ENCODE measurements at places on chromosomes 3 and 15. TPM values are rescaled to one million over a fixed set of nuclear protein-coding genes. Genes with fewer than 3 reads are reported as not detected.

GYG1 gene
- total RNA-seq, result 47.3 TPM

ZDHHC23 gene
- 0.48 TPM for total RNA-seq

CPLX3 gene
- not detected for total RNA-seq

SNX33 gene
- total RNA-seq, result 16.9 TPM

QARS1 gene
- 266 TPM for total RNA-seq

PRSS50 gene
- not detected for total RNA-seq

ACOX2 gene
- total RNA-seq, result 0.10 TPM

WDR49 gene
- 0.47 TPM for total RNA-seq

GOLGA8T gene
- 0.23 TPM for total RNA-seq

SLC9C1 gene
- not detected for total RNA-seq

ITIH1 gene
- total RNA-seq, result not detected

CKMT1B gene
- not detected for total RNA-seq

DPPA2 gene
- not detected for total RNA-seq

ULK3 gene
- 40.0 TPM for total RNA-seq

GPR176 gene
- total RNA-seq, result 24.0 TPM

LRRC31 gene
- not detected for total RNA-seq

IMPG2 gene
- 0.99 TPM for total RNA-seq

TIPARP gene
- total RNA-seq, result 44.7 TPM

GATM gene
- total RNA-seq, result not detected

CTXND1 gene
- total RNA-seq, result not detected

ADPRH gene
- total RNA-seq, result 8.9 TPM

ARHGEF26 gene
- 4.6 TPM for total RNA-seq

DPPA4 gene
- total RNA-seq, result 0.92 TPM

PLA2G4E gene
- total RNA-seq, result not detected

TRPM1 gene
- not detected for total RNA-seq

PRR23B gene
- total RNA-seq, result not detected

CHRFAM7A gene
- 1.1 TPM for total RNA-seq

IGSF11 gene
- not detected for total RNA-seq

GPR171 gene
- total RNA-seq, result not detected

OR5K2 gene
- total RNA-seq, result not detected

PAK6 gene
- not detected for total RNA-seq

IQCF5 gene
- total RNA-seq, result not detected

SPATA12 gene
- total RNA-seq, result 0.18 TPM

AKAP13 gene
- 112 TPM for total RNA-seq

C3orf22 gene
- not detected for total RNA-seq

DNAH12 gene
- total RNA-seq, result 0.12 TPM

CILP gene
- 0.12 TPM for total RNA-seq

AEN gene
- 65.4 TPM for total RNA-seq

ROBO2 gene
- not detected for total RNA-seq

PFN2 gene
- 94.9 TPM for total RNA-seq

HIGD2B gene
- not detected for total RNA-seq

MAP1A gene
- 10.8 TPM for total RNA-seq

RAB7A gene
- 162 TPM for total RNA-seq

ARPP21 gene
- total RNA-seq, result not detected

WWTR1 gene
- total RNA-seq, result 183 TPM

TMEM115 gene
- 67.2 TPM for total RNA-seq

GXYLT2 gene
- 4.8 TPM for total RNA-seq

All from glomerular endothelial cell (primary cell).